Non-pigmented ciliary epithelial cell (primary cell): ENCODE measurements at places on chromosomes 16 and 17.

- DNase-seq: peak; percentile 28
Observed at GRCh38 chr17:78497115-78497540, 80.1 kb downstream of the DNAH17 start.

DNA sequence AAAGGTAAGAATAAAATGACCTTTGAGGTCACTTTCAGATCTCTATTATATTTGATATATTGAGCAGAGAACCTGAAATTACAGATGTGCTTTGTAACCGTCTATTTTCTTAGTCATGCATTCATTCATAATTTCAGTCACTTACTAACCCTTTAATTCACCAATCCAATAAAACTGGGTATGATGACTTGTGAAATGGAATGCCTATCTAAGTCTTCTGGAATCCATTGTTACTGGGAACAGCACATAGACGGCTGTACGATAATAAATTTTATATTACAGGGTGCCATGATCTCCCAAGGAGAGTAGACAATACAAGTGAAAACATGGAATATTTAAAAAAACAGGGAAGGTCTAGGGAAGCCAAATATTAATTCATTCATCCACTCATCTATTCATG, 22.9 kb downstream of the CDH11 start:
- DNase-seq: no peak

GRCh38 chr16:75535211-75535843, 581 bp downstream of the CHST5 start:
- DNase-seq: no peak

DNA sequence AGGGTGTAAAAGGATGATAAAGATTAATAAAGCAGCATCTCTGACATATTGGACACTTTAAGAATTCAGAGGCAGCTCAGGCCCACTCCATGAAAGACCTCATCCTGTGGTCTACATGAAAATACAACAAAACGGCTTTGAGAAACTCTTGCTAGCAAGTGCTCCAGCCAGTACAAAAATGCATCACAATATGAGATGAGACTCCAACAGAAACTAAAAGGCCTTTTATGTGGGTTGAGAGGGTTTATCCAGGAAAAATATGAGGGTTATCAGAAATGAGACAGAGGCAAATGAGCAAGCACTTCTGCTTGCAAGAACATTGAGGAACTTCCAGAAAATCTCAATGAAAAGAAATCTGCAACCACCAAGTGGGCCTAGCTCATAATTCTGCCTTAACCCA, 65.7 kb downstream of the LITAF start:
- DNase-seq: no peak

DNA sequence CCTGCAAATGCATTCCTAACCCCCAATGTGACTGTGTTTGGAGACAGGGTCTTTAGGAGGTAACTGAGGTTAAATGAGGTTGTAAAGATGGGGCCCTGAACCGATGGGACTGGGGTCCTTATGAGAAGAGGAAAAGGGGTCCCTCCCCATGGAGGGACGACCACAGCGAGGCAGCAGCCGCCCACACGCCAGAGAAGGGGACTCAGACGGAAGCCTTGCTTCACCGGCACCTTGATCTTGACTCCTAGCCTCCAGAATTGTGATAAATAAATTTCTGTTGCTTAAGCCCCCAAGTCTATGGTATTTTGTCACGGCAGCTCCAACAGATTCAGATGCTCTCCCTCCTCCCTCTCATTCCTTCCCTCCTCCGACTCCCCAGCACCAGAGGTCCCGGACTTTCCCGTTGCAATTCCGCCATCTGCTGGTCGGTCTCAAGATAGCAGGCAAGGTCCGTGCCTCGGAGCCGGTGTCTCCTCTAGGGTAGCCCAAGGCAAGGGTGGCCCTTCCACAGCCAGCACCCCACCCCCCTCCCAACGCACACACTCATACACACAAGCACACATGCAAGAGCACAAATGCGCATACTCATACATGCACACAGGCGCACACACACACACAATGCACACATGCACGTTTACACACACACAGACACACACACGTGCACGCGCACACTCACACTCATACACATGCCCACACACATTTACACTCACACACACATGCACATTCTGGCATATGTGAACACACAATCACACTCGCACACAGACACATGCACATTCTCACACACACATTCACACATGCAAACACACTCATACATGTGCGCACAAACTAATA, 23.1 kb upstream of the C16orf78 start:
- DNase-seq: peak; percentile 5

DNA sequence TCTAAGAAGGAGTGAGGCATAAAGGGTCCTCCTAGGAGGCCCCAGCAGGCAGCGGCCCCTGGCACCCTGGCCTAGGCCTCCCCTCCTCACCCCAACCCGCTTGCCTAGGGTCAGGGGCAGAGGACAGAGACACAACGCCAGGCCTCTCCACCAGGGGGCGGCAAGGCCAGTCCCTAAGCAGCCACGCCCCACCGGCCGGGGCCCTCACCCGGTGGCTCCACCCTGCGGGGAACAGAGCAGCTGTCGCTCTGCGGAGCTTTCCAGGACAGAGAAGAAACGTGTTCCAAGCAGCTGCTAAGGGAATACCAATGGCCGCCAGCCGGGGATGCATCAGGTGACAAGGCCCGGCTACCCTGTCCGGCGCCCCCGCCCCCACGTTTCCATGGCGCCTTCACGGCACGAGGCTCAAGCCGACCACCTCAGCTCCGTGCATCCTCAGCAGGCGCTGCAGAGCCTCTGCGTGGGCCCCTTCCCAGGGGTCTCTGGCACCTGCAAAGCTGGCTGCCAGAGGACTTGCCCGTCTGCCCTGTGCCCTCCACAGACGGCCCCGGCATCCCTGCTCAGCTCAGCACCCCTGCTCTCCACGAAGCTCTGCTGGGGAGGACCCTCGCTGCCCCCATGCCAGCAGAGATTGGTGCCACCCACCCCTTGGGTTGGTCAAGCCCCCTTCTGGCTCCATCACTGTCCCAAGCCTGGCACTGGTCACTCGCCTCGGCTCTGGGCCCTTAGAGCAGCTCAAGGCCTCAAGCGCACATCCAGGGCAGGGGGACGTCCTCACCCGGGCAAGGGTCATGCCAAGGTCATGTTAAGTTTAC, 5.6 kb downstream of the ZNF598 start:
- no peak for DNase-seq

DNA sequence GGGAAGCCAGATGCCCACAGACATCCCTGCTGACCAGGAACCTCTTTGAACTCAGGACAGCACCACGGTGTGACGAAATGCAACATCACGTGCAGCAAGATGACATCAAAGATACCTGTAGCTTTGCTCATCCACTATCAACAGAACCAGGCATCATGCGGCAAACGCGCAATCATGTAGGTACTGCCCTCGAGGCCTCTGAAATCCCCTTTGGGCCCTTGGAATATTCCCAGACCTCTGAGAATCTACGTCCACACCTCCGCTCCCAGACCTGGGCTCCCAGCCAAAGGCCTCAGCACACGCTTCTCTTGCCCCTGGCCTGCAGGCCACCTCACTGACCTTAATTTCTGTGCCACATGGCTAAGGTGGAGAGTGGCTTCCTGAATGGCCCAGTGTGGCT, 7.3 kb downstream of the CX3CL1 start:
- no peak for DNase-seq

GRCh38 chr17:82684228-82684841, 14.2 kb downstream of the RAB40B start:
- no peak for DNase-seq

DNA sequence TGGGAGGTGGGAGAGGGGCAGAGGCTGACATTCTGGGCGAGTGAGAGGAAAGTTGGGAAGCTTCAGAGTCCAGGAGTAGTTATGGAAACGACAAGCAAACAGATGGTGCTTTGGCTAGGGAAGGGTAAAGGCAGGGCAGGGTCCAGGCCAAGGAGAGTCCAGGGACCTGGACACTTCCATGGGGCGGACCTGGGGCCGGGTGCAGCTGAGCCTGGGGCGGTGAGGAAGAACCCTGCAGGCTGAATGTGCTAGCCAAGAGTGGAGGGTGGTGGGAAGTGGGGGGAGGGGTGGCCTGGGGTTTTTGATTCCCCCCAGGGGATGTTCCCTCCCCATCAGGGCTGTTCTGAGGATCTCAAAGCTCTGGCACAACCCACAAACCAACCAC, 2.6 kb downstream of the PPP1R9B start:
- no peak for DNase-seq

DNA sequence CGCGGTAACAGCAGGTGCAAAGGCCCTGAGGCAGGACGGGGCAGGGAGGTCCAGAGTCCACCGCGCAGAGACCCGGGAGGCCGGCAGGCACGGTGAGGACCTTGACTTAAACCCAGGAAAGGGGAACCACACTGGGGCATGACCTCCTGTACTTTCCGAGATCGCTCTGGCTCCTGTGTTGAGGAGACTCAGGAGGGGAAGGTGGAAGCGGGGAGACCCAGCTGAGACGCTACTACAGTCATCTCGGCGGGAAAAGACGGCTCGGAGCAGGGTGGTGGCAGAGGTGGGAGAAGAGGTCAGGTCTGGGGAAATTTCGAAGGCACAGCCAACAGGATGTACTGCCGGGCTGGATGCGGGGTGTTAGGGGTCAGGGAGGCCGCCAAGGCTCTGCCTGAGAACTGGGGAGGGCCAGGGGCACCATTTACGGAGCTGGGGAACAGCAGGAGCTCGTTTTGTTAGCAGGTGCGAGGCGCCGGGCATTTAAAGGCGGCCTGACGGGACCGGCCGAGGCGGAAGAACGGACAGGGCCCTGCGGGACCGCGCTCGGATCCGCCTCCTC, 22.3 kb downstream of the NPTX1 start:
- DNase-seq: no peak

- DNase-seq: no peak
Observed at GRCh38 chr16:57534881-57535658, 1.3 kb downstream of the CCDC102A start.

DNA sequence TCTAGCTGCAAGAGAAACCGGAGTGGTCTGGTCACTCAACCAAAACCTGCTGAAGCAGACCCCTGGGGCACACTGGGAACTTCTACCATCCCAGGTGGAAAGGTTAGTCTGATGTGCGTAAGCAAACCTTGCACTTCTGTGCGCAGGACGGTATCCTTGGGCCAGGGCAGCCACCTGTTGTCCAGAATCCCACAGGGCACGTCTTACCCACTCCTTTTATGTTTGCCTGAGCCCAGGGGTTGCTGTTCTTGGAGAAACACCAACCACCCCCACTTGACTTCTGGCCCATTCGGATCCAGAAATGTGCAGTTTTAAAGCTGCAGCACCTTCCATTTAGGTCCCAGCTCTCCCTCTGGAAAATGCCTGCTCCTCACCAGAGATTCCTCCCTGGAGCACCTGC, 18.7 kb downstream of the TBC1D24 start:
- no peak for DNase-seq

GRCh38 chr16:89359264-89360147, 130.9 kb downstream of the ANKRD11 start:
- no peak for DNase-seq

- peak; percentile 95 for DNase-seq
Observed at GRCh38 chr17:45092911-45093430, 31.9 kb downstream of the NMT1 start.

DNA sequence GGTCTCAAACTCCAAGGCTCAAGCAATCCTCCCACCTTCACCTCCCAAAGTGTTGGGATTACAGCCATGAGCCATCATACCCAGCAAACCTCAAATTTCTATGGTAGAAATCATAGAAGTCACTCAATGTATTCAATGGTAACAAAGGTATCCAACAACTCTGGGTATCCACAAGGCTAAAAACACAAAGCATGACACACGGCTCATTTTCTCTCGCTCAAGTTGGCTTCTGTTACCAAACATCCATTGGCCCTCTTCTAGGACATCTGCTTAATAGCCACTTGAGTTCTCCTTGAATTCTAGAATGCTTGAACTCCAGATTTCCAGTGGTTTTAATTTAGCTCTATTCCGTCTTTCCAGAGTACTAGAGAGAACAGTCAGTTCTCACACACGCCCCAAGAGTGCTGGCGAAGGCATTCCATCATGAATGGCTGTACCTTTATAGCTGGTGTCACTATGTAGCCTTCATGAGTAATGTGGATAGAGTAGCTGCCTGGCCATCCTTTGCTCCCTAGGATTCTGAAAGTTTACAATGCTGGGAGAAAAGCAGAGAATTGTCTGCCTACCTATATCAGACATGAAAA, 42.6 kb downstream of the SPAG9 start:
- DNase-seq: no peak

GRCh38 chr16:21647562-21648164, 4.7 kb downstream of the IGSF6 start:
- DNase-seq: no peak

GRCh38 chr17:14986127-14986526, 279.0 kb downstream of the PMP22 start:
- DNase-seq: no peak

DNA sequence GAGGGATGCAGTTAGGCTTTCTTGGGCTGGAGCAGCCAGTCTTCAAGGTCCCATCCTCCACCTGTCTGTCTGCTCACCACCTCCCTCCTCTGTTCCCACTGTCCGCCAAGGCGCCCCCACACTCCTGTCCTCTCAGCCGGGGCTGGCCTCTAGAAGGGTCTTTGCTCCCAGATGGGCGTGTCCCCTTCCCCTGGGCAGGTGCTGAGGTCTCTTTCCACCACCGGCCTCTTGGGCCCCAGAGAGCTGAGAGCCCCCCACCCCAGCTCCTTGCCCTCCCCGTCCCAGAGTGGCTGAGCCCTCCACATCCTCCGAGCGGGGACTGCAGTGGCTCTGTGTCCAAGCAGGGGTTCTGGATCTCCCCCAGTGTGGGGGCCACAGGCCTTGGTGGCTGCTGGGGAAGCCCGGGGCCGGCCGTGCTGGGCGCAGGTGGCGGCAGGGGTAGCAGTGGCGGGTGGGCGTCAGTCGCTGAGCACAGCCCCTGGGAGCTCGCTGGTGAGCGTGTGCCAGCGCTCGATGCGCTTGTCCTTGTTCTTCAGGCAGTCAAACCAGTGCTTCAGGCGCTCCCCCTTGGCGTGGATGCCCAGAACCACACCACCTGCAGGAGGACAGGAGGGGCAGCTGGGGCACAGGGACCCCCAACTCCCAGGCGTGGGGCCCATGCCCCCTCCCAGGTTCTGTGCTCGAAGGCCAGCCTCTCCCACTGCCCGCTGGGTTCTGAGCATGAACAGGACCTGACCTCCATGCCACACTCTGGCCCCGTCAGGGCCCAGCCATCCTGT, 9.8 kb downstream of the SCGB1C2 start:
- no peak for DNase-seq

DNA sequence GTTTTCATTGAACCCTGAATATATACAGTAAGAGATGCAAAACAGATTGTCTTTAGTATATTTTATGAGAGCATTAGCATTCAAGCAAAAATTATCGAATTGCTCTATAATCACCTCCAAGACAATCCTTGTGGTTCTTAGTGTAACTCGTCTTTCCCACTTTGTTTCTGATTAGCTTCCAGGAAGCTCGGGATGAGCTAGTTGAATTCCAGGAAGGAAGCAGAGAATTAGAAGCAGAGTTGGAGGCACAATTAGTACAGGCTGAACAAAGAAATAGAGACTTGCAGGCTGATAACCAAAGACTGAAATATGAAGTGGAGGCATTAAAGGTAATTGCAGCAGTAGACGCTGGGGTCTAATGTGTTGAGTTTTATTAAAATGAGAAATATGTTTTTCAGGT, 9.9 kb downstream of the NDEL1 start:
- no peak for DNase-seq

DNA sequence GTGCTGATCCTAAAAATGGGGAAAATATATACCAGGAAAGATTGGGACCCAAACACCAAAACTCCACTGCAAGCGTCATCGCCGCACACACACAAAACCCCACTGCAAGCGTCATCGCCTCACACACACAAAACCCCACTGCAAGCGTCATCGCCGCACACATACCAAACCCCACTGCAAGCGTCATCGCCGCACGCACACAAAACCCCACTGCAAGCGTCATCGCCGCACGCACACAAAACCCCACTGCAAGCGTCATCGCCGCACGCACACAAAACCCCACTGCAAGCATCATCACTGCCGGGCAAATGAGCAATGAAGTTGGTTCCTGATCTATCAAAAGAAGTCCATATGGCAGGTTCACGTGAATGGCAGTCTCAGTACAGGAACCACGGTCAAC, 144.4 kb downstream of the SLC39A11 start:
- DNase-seq: no peak
